Liver (tissue), 10 donors: ENCODE measurements at places on chromosomes 12 and 14.

GRCh38 chr12:71268598-71269280, 110.9 kb upstream of the TSPAN8 start:
- H3K27ac ChIP-seq, result no peak overlapping the region
- H3K27me3 ChIP-seq, result no peaks in the 10 kb centered on the region
- H3K4me1 ChIP-seq, result no peaks in the 10 kb centered on the region
- H3K36me3 ChIP-seq, result no peaks in the 10 kb centered on the region
- no peak for DNase-seq
- no peak overlapping the region for H3K4me3 ChIP-seq

GRCh38 chr12:51813931-51814310, 34.6 kb downstream of the FIGNL2 start:
- no peaks in the 10 kb centered on the region for H3K27me3 ChIP-seq
- no peaks in the 10 kb centered on the region for H3K36me3 ChIP-seq
- H3K4me3 ChIP-seq, result peak overlapping the region; percentile 77
- peak overlapping the region; percentile 47 for H3K27ac ChIP-seq
- H3K4me1 ChIP-seq, result peaks cover 6% of the 10 kb centered on the region

DNA sequence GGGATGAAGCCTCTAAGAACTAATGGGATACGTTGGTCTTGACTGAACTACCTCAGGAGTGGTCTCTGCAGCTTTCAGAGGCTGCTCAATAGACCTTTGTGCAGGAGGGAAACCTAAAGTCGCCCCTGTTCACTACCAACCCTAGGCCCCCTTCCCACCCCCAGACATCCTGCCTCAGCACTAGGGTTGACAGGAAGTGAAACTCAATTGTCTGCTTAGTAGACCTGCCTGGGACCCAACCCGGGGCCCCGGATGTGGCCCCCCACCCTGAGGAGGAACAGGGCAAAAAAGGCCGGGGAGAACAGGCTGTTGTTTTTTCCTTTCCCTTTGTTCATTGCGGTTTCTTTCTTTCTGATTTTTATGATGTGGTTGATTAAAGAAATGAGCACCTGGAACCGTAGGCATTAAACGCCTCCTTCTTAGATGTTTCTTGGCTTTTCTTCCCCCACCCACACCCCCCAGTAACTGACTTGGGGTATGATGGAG, 1.6 kb upstream of the DGKA start:
- DNase-seq, result no peak
- no peak overlapping the region for H3K4me3 ChIP-seq
- no peaks in the 10 kb centered on the region for H3K36me3 ChIP-seq
- peaks cover 32% of the 10 kb centered on the region for H3K4me1 ChIP-seq
- H3K27ac ChIP-seq, result peak overlapping the region; percentile 37

- H3K27me3 ChIP-seq, result no peaks in the 10 kb centered on the region
- no peak overlapping the region for H3K4me3 ChIP-seq
- no peaks in the 10 kb centered on the region for H3K36me3 ChIP-seq
- H3K4me1 ChIP-seq, result peaks cover 50% of the 10 kb centered on the region
Observed at GRCh38 chr14:68235011-68235410, 415.4 kb downstream of the RAD51B start.

GRCh38 chr14:92686900-92687427, 61.5 kb downstream of the LGMN start:
- peak overlapping the region; percentile 34 for H3K4me3 ChIP-seq
- H3K27me3 ChIP-seq, result no peaks in the 10 kb centered on the region
- peak; percentile 83 for DNase-seq
- peaks cover 3% of the 10 kb centered on the region for H3K36me3 ChIP-seq

DNA sequence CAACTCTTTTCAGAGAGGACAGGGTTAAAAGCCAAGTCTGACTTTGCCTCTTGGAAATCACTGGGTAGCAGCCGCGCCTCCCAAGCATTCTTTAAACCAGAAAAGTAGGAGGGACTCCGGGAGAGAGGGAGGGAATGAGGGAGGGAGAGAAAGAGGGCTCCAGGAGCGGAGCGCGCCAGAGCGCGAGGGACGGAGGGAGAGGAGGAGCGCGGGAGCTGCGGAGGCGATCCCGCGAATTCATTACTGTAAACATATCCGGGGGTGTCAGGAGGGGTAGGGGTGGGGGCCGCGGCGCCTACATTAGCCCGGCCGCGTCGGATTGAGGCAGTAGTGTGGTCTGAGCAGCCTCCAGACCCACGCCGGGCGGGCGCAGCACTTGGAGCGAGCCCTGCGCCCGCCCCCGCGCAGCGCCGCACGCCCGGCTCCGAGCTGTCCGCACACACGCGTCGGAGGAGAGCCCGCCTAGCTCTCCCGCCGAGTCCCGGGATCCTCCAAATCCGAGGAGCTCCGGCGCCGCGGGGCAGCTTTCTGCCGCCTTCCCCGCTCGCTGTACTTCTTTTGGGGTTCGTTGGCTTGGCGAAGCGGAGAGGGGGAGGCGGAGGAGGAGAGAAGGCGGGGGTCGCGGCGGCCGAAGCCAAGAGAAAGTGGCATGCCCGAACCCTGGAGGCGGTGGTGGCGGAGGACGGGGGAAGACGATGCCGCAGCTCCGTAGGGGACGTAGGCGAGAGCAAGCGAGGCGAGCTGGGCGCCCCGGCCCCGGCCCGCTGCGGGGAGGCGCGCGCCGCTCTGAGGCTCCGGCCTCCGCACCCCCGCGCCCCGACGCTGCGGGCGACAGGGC, 3.3 kb downstream of the FLRT2 start:
- no peaks in the 10 kb centered on the region for H3K36me3 ChIP-seq
- no peak for DNase-seq
- H3K27ac ChIP-seq, result no peak overlapping the region
- H3K4me3 ChIP-seq, result peak overlapping the region; percentile 40

DNA sequence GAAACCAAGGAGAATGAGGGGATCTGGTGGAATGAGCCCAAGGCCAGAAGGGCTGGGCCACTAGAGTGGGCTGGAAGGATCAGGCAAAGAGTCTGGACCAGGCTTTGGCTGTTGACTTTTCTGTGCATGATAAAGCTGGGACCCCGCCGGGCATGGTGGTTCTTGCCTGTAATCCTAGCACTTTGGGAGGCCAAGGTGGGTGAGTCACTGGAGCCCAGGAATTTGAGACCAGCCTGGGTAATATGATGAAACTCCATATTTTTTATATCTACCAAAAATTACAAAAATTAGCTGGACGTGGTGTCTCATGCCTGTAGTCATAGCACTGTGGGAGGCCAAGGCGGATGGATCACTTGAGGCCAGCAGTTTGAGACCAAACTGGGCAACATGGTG, 393 bp upstream of the KLHL33 start:
- DNase-seq, result no peak
- no peak overlapping the region for H3K4me3 ChIP-seq
- no peaks in the 10 kb centered on the region for H3K36me3 ChIP-seq
- no peak overlapping the region for H3K27ac ChIP-seq
- no peaks in the 10 kb centered on the region for H3K4me1 ChIP-seq

DNA sequence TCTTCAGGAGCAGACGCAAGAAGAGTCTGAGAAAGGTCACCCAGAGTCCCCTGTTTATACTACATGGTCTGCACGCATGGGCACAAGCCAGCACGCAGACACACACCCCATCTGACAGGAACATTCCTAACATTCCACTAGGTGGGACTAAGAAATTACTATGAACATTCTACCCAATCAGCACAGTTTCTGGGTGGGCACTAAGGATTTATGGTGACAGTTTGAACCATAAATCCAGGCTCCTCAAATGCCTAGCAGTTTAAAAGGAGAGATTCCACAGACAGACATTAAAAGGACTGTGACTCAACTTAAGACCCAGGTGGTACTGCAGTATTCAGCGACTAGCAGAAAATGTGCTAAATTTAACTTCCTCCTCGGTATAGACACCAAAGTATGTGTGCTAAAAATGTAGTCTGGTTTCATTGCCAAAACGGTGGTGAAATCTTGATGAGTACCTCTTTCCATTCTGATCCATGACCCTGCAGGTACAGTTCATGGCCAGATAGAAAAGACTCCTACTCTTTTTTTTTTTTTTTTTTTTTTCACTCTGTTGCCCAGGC, 16.2 kb downstream of the ABHD4 start:
- no peak overlapping the region for H3K4me3 ChIP-seq
- no peak overlapping the region for H3K27ac ChIP-seq
- H3K36me3 ChIP-seq, result peaks cover 22% of the 10 kb centered on the region
- DNase-seq, result no peak

DNA sequence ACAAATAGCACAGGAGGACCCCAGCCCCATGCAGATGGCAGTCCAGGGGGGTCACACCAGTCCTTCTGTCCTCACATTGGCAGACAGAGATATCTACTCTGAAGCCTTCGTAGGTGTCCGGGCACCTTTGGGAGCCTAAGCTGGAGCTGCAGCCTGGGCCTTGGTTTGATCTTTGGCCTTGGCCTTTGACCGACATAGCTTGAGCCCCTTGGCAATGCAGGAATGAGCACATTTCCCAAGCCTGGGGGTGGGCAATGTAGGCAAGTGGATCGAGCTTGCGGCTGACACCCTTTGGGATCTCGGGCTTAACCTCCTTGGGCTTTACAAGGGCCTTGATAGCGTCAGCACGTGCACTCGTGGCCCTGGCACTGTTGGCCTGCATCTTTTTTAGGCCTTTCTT, 6.4 kb downstream of the COQ5 start:
- no peak overlapping the region for H3K4me3 ChIP-seq
- no peaks in the 10 kb centered on the region for H3K27me3 ChIP-seq
- peaks cover 4% of the 10 kb centered on the region for H3K4me1 ChIP-seq
- H3K36me3 ChIP-seq, result peaks cover 2% of the 10 kb centered on the region
- no peak overlapping the region for H3K27ac ChIP-seq

GRCh38 chr14:64580467-64580866, 30.7 kb downstream of the PPP1R36 start:
- H3K36me3 ChIP-seq, result no peaks in the 10 kb centered on the region
- no peak overlapping the region for H3K4me3 ChIP-seq
- no peak for DNase-seq
- H3K4me1 ChIP-seq, result no peaks in the 10 kb centered on the region
- H3K27me3 ChIP-seq, result no peaks in the 10 kb centered on the region
- no peak overlapping the region for H3K27ac ChIP-seq

DNA sequence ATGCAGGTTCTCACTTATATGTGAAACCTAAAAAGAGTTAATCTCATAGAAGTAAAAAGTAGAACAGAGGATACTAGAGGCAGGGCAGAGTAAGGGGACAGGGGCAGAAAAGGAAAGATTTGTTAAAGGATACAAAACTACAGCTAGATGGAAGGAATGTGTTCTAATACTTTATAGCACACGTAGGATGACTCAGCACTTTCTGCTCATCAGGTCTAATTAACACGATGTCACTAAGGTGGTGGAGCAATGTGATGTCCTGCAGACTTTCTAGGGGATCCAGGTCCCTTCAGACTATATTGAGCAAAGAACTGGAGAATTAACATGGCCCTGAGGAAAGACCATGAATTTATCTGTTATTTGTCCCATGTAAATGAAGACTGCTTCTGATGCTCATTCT, 80.8 kb upstream of the CMKLR1 start:
- no peaks in the 10 kb centered on the region for H3K27me3 ChIP-seq
- no peaks in the 10 kb centered on the region for H3K4me1 ChIP-seq

- no peaks in the 10 kb centered on the region for H3K36me3 ChIP-seq
- no peak overlapping the region for H3K4me3 ChIP-seq
- H3K27me3 ChIP-seq, result no peaks in the 10 kb centered on the region
- H3K27ac ChIP-seq, result no peak overlapping the region
Observed at GRCh38 chr12:54991161-54991990, 6.8 kb upstream of the TESPA1 start.

DNA sequence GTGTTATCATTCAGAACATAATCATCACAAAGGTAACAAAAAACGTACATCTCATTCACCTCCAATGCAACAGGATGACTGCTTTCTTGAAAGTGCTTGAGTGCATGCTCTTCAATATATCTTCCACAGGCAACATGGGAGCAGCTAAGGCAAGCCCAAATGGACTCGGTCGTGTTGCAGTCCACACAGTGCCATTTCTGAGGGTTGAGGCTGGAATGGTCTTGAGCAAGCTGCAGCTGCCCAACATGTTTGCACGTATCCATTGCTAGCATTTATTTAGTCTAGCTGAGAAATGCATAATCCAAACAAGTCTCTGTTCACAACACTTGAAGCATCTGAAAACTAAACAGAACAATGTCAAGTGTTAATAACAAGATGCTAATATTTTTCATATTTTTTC, 17.3 kb downstream of the USP44 start:
- H3K27ac ChIP-seq, result no peak overlapping the region
- no peak overlapping the region for H3K4me3 ChIP-seq
- no peaks in the 10 kb centered on the region for H3K4me1 ChIP-seq
- H3K36me3 ChIP-seq, result no peaks in the 10 kb centered on the region
- DNase-seq, result no peak

GRCh38 chr12:4276524-4277204, 3.1 kb downstream of the CCND2 start:
- H3K27ac ChIP-seq, result no peak overlapping the region
- DNase-seq, result peak; percentile 75
- no peak overlapping the region for H3K4me3 ChIP-seq
- no peaks in the 10 kb centered on the region for H3K36me3 ChIP-seq
- H3K4me1 ChIP-seq, result peaks cover 21% of the 10 kb centered on the region

DNA sequence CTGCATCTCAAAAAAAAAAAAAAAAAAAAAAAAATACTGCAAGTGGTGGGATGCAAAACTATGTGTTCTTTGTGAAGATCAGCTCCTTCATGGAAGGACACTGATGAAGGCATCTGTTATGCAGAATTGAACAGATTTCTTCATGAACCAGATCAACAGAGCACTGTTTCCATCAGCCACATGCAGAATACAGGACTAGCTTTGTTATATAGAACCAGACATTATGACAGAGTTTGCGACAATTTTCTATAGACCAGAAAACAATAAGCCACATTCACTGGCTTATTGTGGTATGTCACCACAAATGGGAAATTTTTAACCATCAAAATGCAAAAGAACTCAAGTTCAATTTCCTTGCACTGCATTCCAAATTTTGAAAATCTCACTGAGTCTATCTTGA, 34.7 kb downstream of the CIT start:
- no peaks in the 10 kb centered on the region for H3K36me3 ChIP-seq
- no peaks in the 10 kb centered on the region for H3K27me3 ChIP-seq
- H3K27ac ChIP-seq, result no peak overlapping the region
- no peaks in the 10 kb centered on the region for H3K4me1 ChIP-seq
- no peak for DNase-seq

- H3K27ac ChIP-seq, result no peak overlapping the region
- H3K4me1 ChIP-seq, result no peaks in the 10 kb centered on the region
- H3K27me3 ChIP-seq, result no peaks in the 10 kb centered on the region
- DNase-seq, result no peak
- no peaks in the 10 kb centered on the region for H3K36me3 ChIP-seq
Observed at GRCh38 chr14:47389535-47389934, 285.9 kb downstream of the MDGA2 start.

GRCh38 chr14:22390824-22391461, 198.1 kb downstream of the DAD1 start:
- no peaks in the 10 kb centered on the region for H3K36me3 ChIP-seq
- H3K27me3 ChIP-seq, result peaks cover 5% of the 10 kb centered on the region
- H3K27ac ChIP-seq, result no peak overlapping the region
- no peak overlapping the region for H3K4me3 ChIP-seq
- no peak for DNase-seq

DNA sequence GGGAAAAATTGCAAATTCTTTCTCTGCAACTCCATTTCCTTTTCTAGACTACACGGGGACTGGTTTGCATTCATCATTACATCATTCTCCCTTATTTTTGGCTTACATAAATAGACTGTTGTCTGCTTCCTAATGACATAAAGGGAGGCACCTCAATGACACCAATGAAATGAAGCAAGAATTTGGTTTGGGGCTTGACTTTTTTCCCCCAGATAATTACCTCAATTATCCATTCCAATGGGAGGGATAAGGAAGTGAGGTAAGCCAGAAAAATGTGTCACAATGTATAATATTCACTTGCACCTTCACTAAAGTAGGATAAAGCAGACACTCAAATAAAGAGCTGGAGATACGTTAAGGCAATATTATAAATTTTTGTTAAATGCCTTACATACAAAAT, 240.6 kb upstream of the GRIP1 start:
- H3K4me1 ChIP-seq, result no peaks in the 10 kb centered on the region
- H3K36me3 ChIP-seq, result no peaks in the 10 kb centered on the region
- H3K4me3 ChIP-seq, result no peak overlapping the region
- no peaks in the 10 kb centered on the region for H3K27me3 ChIP-seq
- no peak for DNase-seq
